Psoas muscle (tissue), 8 donors: ENCODE measurements at places on chromosomes 7 and 10. TPM values are rescaled to one million over a fixed set of nuclear protein-coding genes. Genes with fewer than 3 reads are reported as not detected.

The ASZ1 gene
- total RNA-seq: not detected

The ATOH7 gene
- not detected for total RNA-seq

DNA sequence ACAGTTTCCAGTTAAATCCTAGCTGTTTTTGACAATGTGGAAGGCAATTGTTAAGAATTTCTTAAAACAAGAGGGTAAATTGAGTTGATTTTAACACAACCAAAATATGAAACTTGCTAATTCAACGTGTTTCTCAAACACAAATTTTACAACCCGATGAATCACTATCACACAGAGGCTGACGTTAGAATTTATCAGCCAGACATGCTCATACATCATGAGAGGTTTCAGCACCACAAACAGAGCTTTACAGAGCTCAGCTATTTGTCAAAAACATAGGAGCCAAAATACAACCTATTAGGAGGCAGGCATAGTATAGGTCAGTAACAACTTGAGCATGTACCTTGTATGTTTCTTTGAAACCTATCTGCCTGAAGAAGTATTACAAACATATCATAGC lies 36.1 kb downstream of the LRRN3 start:
- H3K36me3 ChIP-seq: no peaks in the 10 kb centered on the region
- no peak for DNase-seq
- H3K4me1 ChIP-seq: no peaks in the 10 kb centered on the region
- no peak overlapping the region for H3K4me3 ChIP-seq
- H3K27ac ChIP-seq: no peak overlapping the region

- no peaks in the 10 kb centered on the region for H3K36me3 ChIP-seq
- DNase-seq: no peak
- no peak overlapping the region for H3K4me3 ChIP-seq
- H3K27me3 ChIP-seq: no peaks in the 10 kb centered on the region
- H3K27ac ChIP-seq: peak overlapping the region; percentile 41
Observed at GRCh38 chr10:44936314-44936975, 23.2 kb upstream of the RASSF4 start.

GRCh38 chr10:14448197-14448990 lies 117.7 kb upstream of the FRMD4A start:
- peaks cover 2% of the 10 kb centered on the region for H3K27me3 ChIP-seq
- H3K4me1 ChIP-seq: no peaks in the 10 kb centered on the region
- no peak overlapping the region for H3K27ac ChIP-seq
- H3K4me3 ChIP-seq: no peak overlapping the region

- no peak for DNase-seq
- H3K27me3 ChIP-seq: no peaks in the 10 kb centered on the region
- peaks cover 8% of the 10 kb centered on the region for H3K4me1 ChIP-seq
- no peaks in the 10 kb centered on the region for H3K36me3 ChIP-seq
- H3K4me3 ChIP-seq: no peak overlapping the region
- H3K27ac ChIP-seq: no peak overlapping the region
Observed at GRCh38 chr10:94016727-94017714, 23.3 kb downstream of the PLCE1 start.

DNA sequence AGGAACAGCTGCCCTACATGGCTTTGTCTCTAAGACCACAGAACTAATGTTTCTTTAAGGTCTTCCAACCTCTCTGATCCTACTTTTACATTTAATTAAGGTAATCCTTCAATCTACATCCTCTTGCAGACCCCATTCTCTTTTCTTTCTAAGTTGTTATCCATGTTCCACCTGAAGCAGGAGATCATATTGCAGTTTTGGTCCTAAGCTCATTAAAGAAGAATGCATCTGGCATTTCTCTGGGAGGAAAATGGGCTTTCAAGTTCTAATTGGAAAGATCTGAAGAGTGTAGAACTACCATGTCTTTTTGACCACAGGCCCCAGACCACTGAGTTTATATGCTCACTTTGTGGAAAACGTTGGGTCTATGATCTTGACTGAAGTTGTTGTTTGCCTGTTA lies 111.2 kb downstream of the SEM1 start:
- no peak for DNase-seq
- H3K36me3 ChIP-seq: no peaks in the 10 kb centered on the region
- H3K4me1 ChIP-seq: no peaks in the 10 kb centered on the region
- no peak overlapping the region for H3K4me3 ChIP-seq
